GM23248 (cell line): ENCODE measurements at places on chromosomes 7 and 10.

DNA sequence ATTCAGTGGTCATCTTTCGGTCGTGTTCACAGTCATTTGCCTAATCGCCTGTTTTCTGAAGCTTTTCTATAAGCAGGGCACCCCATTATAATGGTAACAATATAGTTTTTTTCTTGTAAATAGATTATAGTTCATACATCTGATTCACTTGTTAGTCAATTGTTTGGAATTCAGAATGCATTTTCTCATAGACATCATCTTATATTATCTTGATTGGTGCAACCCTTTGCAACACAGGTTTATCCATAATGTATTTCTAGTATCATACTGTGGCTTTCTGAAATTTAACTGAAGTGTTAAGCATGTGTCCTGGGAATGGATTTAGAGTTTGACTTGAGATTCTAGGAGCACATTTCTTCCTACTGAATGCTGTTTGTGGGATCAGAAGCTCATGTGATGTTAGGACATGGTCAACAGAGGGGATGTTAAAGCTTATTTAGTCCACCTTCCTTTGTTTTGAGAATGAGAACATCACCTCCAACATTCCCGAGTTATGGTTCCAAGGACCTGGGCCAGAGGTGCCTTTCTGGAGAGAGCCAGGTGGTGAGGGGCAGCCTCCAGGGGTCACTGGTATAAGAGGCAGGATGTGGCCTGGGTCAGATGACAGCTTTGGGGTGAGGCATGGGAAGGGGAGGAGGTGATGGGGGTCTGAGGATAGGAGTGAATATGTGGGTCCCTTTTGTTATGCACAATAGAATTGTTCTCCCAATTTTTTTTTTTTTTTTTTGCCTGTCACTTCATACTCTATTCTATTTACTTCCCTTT, 415.6 kb downstream of the EXOC4 start:
- no peaks in the 10 kb centered on the region for H3K27me3 ChIP-seq
- no peaks in the 10 kb centered on the region for H3K36me3 ChIP-seq
- H3K4me1 ChIP-seq: peaks cover 12% of the 10 kb centered on the region; the same call in 1 of the 2 replicates
- no peak overlapping the region for H3K27ac ChIP-seq

GRCh38 chr7:51141451-51142003, 175.1 kb downstream of the COBL start:
- H3K4me1 ChIP-seq: no peaks in the 10 kb centered on the region
- H3K4me3 ChIP-seq: no peak overlapping the region
- peaks cover 23% of the 10 kb centered on the region for H3K27me3 ChIP-seq
- no peaks in the 10 kb centered on the region for H3K36me3 ChIP-seq
- H3K27ac ChIP-seq: no peak overlapping the region

DNA sequence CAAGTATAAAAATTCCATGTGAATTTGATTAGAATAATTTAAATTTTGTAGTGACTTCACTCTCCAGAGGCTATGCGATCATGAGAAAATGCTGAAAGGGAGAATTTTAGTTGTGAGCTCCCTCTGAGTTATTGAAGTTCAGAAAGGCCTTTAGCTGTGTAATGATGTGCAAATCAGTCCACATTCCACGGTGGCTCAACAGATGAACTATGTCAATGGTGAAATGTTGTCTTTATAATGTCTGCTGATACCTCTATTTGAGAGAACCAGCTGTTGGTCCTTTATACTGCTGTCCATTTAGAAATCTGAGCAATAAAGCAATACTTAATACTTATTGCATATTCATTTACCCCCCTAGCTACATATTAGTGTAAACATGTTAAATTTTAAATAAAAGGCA, 7.1 kb upstream of the ITGB8 start:
- H3K4me3 ChIP-seq: no peak overlapping the region
- H3K27ac ChIP-seq: no peak overlapping the region
- H3K27me3 ChIP-seq: no peaks in the 10 kb centered on the region
- peaks cover 17% of the 10 kb centered on the region for H3K4me1 ChIP-seq
- DNase-seq: peak; percentile 2

- no peak for DNase-seq
- no peak overlapping the region for H3K4me3 ChIP-seq
- H3K4me1 ChIP-seq: no peaks in the 10 kb centered on the region
Measured at GRCh38 chr10:80702143-80702542, 164.4 kb downstream of the SH2D4B start.

GRCh38 chr10:45256246-45256645, 59.2 kb downstream of the OR13A1 start:
- no peak overlapping the region for H3K27ac ChIP-seq
- no peaks in the 10 kb centered on the region for H3K4me1 ChIP-seq
- H3K36me3 ChIP-seq: no peaks in the 10 kb centered on the region
- no peak overlapping the region for H3K4me3 ChIP-seq
- no peak for DNase-seq
- 0 out of 2 replicates have a peak, but pooled peaks cover 2% of the 10 kb centered on the region for H3K27me3 ChIP-seq

GRCh38 chr10:45421221-45422097, 47.4 kb downstream of the ALOX5 start:
- H3K4me1 ChIP-seq: no peaks in the 10 kb centered on the region
- H3K4me3 ChIP-seq: no peak overlapping the region
- H3K27ac ChIP-seq: no peak overlapping the region
- H3K36me3 ChIP-seq: no peaks in the 10 kb centered on the region

DNA sequence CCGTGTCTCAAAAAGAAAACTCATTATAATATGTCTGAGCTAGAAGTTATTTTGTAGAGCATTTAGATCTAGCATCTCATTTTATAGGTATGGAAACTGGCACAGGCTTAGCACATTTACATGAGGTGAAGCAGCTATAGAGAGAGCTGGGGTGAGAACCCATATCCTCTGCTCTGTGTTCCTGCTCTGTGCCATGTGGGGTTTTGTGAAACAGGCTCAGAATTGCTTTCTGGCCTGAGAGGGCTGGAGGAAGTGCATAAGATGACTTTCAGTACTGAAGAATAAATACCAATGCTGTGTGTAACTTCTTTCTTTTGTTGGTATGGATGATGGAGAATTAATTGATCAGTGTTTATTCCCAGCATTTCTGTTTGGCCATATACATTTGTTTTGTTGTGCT, 159.1 kb downstream of the LRRC4 start:
- H3K27me3 ChIP-seq: no peaks in the 10 kb centered on the region
- H3K4me3 ChIP-seq: no peak overlapping the region

GRCh38 chr7:29105191-29105590, 41.1 kb downstream of the CPVL start:
- no peak for DNase-seq

DNA sequence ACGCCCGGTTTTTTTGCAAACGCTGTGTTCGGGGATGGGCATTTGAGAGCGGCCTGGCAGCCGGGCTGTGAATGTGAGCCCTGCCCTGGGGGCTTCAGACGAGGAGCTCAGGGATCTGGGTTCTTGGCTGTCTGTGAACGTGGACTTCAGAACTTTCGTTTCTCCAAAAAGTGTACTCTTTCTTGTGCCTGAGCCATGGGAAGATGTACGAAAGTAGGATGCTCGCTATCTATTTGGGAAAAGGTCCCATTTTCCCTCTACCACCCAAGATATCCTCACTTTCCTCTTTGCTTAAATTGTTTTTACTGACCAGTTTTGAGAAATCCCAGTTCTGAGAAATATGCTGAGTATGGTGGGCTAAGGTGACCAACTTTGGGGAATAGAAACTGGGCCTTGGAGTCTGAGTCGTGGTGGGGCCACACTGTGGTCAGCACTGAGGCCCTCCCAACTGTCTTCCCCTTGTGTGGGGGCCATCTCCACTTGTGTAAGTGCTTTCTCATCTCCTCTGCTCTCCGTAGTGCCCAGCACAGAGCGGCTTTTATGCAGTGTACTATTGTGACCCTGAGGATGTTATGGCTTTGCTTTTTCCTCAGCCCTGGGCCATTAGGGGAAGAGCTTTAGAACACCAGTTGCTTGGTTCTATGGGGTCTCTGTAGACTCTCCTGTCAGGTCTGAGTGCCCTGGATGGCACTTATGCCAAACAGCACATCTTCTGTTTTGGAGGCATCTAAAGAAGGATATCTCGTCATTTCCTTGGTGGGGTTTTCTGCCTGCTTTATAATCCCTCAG, 918 bp downstream of the DBNL start:
- H3K4me1 ChIP-seq: no peaks in the 10 kb centered on the region
- no peaks in the 10 kb centered on the region for H3K36me3 ChIP-seq
- H3K27ac ChIP-seq: peak overlapping the region; percentile 53
- peak overlapping the region; percentile 86 for H3K4me3 ChIP-seq

GRCh38 chr10:27457966-27458365, 46.1 kb upstream of the RAB18 start:
- no peak overlapping the region for H3K4me3 ChIP-seq
- H3K36me3 ChIP-seq: no peaks in the 10 kb centered on the region
- H3K27ac ChIP-seq: no peak overlapping the region

DNA sequence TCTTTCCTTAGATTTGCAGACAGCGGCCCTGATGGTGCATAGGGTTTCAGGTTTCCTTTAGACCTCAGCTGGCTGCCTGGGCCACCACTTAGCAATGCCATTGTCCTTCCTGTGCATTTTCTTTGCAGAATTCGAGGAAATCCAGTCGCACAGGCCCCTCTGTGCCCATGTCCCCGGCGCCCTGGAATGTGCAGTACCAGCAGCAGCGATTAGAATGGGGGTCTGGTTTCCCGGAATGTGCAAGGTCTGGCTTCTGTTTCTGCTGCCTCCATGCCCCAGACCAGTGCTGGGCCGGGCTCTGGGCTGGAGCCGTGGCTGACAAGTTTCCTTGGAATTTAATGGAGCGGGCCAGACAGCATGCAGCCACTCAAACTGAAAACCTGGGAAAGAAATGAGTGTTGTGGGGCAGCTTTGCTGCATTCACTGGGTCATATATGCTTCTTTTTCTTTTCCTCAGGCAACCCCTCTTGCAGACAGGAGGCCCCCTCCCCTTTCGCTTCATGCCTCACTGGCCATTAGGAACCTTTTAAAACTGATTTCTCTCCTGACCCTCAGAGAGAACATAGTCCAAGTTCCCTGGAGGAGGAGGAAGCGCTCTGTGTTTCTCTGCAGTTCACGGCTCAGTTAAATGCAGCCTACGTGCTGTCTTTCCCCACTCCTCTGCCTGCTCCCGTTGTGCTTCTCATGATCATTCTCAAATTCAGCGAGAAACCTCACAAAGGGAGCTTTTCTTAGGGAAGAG, 14.4 kb downstream of the HTRA1 start:
- H3K27me3 ChIP-seq: no peaks in the 10 kb centered on the region
- peaks cover 31% of the 10 kb centered on the region for H3K4me1 ChIP-seq
- no peaks in the 10 kb centered on the region for H3K36me3 ChIP-seq
- peak overlapping the region; percentile 55 for H3K27ac ChIP-seq

DNA sequence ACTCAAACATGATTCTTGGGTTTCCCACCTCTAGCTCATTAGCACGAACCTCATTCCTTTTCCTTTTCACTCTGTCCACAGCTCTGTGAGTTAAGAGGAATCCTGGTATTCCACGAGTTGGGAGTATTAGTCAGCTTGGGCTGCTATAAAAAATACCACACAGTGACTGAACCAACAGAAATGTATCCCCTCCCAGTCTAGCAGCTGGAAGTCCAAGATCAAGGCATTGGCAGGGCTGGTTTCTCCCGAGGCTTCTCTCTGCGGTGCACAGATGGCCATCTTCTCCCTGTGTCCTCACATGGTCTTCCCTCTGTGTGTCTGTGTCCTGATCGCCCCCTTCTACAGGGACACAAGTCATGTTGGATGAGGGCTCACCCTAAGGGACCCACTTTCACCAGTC, 261.6 kb downstream of the TNS3 start:
- H3K4me3 ChIP-seq: no peak overlapping the region
- no peaks in the 10 kb centered on the region for H3K27me3 ChIP-seq
- peaks cover 5% of the 10 kb centered on the region for H3K4me1 ChIP-seq
- H3K36me3 ChIP-seq: peaks cover 3% of the 10 kb centered on the region; the same call in 1 of the 2 replicates

DNA sequence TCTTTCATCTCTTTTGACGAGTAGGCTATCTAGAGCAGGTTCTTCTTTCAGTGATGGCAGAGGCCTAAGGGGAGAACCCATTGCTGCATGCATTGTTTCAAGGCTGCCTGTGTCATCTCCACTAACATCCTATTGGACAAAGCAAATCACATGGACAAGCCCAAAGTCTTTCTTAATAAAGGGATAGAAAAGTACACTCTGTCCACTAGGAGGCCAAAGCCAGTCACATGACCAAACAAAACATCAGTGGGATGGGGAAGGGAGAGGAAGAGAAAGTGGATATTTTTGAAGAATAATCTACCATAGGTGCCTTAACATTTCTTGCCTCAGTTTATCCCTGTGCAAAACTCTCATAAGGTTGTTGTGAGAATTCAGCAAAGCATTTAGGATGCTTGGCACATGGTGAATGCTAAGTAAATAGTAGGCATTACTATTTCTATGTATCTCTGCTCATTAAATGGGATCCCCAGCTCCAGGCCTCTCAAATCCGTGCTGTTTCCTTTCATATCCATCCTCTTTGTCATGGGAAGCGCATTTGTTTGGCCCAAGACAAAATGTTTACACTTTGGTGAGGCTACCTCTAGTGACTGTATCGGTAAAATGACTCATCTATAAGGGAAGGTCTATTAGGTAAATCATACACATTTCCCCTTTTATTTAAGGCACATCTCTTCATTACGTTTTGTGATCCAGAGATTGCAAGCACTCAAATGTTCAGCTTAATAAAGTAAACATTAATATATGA, 16.7 kb upstream of the CADPS2 start:
- no peaks in the 10 kb centered on the region for H3K27me3 ChIP-seq
- H3K4me3 ChIP-seq: no peak overlapping the region
- H3K4me1 ChIP-seq: no peaks in the 10 kb centered on the region
- DNase-seq: peak; percentile 6
- H3K36me3 ChIP-seq: no peaks in the 10 kb centered on the region

- no peaks in the 10 kb centered on the region for H3K27me3 ChIP-seq
- peaks cover 14% of the 10 kb centered on the region for H3K4me1 ChIP-seq
- peak overlapping the region; percentile 99 for H3K27ac ChIP-seq
- peak overlapping the region; percentile 99 for H3K4me3 ChIP-seq
- peak; percentile 29 for DNase-seq
Measured at GRCh38 chr10:119078422-119079179, 2.0 kb downstream of the EIF3A start.
